Tibial nerve (tissue), 4 donors: ENCODE measurements at places on chromosomes 7 and 10. TPM values are rescaled to one million over a fixed set of nuclear protein-coding genes. Genes with fewer than 3 reads are reported as not detected.
A peak's percentile ranks its signal among the peaks of the same experiment; 100 is the strongest.

DNA sequence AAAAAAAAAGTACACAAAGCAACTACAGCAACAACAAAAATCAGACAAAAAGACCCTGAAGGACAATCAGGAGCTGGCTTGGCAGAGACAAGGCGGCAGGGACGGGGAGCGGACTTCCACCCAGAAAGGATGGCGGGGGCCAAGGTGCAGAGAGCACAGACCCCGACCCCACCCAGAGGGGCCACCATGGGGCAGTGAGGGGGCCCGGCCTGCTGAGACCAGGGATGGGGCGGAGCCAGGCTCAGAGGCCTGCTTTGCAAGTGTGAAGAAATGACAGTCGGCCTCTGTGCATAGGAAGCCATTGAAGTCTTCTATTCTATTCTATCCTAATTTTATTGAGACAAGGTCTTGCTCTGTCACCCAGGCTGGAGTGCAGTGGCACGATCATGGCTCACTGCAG lies 82.0 kb downstream of the ELFN1 start:
- H3K36me3 ChIP-seq: no peaks in the 10 kb centered on the region
- H3K27me3 ChIP-seq: no peaks in the 10 kb centered on the region
- H3K27ac ChIP-seq: no peak overlapping the region
- no peak for DNase-seq
- no peak overlapping the region for H3K4me3 ChIP-seq
- no peaks in the 10 kb centered on the region for H3K4me1 ChIP-seq

DNA sequence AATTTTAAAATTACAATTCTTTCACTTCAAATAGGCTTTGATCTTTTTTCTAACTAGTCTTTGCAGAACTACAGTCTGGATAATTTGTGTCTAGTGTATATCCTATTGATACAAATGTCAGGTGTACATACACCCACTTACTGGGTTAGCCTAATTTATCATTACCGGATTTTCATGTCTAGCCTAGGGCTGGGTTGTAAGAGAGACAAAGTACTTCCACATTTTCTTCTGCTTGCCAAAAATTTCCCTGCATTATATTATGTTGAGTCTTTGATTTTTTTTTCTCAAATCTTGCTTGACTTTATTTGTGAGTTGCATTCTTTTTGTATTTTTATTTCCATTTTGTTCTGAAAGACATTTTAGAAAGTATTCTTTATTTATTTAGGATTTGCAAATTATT lies 284.8 kb upstream of the FZD8 start:
- no peak overlapping the region for H3K27ac ChIP-seq
- no peak for DNase-seq
- no peaks in the 10 kb centered on the region for H3K36me3 ChIP-seq
- no peak overlapping the region for H3K4me3 ChIP-seq
- no peaks in the 10 kb centered on the region for H3K27me3 ChIP-seq

GRCh38 chr10:65346466-65346865 lies 1579.4 kb upstream of the LRRTM3 start:
- no peaks in the 10 kb centered on the region for H3K27me3 ChIP-seq
- no peak for DNase-seq
- no peak overlapping the region for H3K4me3 ChIP-seq
- no peaks in the 10 kb centered on the region for H3K36me3 ChIP-seq
- no peaks in the 10 kb centered on the region for H3K4me1 ChIP-seq
- H3K27ac ChIP-seq: no peak overlapping the region

DNA sequence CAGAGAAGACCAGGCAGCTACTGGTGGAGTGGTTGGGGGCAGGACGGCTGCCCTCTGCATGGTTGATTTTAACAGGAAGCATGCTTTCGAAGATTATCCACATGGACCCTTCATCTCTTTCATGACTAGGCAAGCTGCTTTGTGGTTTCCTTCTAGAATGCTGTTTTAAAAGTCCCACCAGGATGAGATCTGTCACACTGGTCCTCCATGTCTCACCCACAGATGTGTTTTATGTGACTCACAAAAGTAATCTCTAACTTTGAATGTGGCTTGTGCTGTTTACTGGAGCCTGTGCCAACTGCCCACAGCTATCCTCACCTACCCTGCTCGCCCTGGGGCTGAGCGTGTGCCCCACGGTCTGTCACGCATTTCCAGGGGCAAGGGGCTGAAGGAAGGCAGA lies 188.8 kb downstream of the GFRA1 start:
- DNase-seq: no peak
- no peak overlapping the region for H3K27ac ChIP-seq
- no peaks in the 10 kb centered on the region for H3K27me3 ChIP-seq
- no peak overlapping the region for H3K4me3 ChIP-seq

- H3K27ac ChIP-seq: no peak overlapping the region
- no peak overlapping the region for H3K4me3 ChIP-seq
- peaks cover 2% of the 10 kb centered on the region for H3K36me3 ChIP-seq
- H3K27me3 ChIP-seq: no peaks in the 10 kb centered on the region
- no peaks in the 10 kb centered on the region for H3K4me1 ChIP-seq
These were observed 8.7 kb downstream of the ECD start for GRCh38 chr10:73159038-73159648.

DNA sequence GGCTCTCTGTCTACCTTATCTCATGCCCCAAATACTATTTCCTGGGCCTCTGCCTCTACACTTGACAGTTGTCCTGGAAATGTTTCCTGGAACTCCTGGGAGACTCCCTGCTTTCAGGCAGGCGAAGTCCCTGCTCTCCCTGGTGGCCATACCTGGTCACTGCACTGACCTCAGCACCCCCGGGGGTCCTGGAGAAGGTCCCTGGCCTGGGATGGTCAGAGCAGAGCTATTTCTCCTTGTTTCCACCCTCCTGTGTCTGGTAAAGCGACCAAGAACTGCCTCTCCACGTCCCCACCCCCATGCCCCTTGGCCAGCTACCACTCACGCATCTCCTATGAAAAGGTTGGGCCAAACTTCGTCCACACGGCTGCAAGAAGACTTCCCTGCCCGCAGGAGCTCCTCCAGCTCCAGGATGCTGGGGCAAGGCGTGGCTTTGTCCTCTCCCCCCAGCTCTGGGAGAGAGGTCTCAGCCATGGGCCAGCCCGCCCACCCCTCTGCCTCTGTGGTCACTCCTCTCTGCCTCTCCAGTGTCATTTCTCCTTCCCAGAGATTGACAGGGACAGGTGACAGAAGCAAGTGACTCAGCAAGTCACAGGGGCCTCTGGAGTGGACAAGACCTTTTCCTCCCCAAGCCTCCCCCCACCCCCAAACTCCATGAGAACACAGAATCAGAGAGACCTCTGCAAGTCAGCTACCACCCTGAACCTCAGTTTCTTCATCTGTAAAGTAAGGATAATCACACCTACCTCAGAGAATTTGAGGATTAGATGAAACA lies 2.6 kb upstream of the SAMD8 start:
- no peak overlapping the region for H3K27ac ChIP-seq
- no peaks in the 10 kb centered on the region for H3K27me3 ChIP-seq
- DNase-seq: no peak
- no peaks in the 10 kb centered on the region for H3K36me3 ChIP-seq

DNA sequence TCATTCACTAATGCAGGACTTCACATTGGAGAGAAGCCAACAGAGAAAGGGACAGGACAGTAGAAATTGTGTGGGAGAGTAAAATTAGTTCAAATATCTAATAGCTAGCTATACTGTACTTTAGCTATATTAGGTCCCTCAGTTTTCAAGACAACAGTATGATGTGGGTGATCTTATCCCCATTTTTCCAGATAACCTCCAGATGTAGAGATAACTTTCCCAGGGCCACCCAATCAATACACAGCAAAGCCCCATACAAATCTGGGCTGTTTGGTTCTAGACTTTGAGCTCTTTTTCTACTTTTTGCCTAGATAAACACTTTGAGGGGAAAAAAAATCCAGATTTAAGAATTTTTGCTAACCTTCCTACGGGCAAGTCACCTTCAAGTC lies 482 bp upstream of the CLDN12 start:
- H3K27ac ChIP-seq: peak overlapping the region; percentile 89
- H3K4me1 ChIP-seq: no peaks in the 10 kb centered on the region
- DNase-seq: no peak
- H3K36me3 ChIP-seq: peaks cover 7% of the 10 kb centered on the region
- H3K4me3 ChIP-seq: peak overlapping the region; percentile 84
- H3K27me3 ChIP-seq: no peaks in the 10 kb centered on the region

Gene SLC26A4
- total RNA-seq: 0.60 TPM
